ACHN (cell line): ENCODE measurements at places on chromosomes 4 and X.

GRCh38 chr4:187209921-187210613 is 486.4 kb upstream of the FAT1 start:
- DNase-seq: no peak

DNA sequence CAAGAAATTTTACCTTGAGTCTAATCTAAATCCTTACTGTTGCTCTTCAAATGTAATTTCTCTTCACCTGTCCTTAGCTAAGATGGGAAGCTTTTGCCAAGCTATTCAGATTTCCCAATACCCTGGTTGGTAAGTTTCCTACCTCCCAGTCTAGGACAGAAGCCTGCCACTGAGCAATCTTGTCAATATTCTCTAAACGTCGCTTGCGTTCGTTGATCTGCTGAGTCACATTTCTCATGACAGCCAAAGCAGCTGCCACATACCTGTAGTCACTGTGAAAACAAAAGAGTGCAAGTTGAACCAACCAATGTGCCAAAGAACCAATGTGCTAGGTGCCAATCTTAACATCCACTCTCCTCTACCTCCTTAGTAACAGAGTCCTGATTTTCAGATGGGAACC is 111.1 kb downstream of the ARHGEF9 start:
- DNase-seq: no peak

DNA sequence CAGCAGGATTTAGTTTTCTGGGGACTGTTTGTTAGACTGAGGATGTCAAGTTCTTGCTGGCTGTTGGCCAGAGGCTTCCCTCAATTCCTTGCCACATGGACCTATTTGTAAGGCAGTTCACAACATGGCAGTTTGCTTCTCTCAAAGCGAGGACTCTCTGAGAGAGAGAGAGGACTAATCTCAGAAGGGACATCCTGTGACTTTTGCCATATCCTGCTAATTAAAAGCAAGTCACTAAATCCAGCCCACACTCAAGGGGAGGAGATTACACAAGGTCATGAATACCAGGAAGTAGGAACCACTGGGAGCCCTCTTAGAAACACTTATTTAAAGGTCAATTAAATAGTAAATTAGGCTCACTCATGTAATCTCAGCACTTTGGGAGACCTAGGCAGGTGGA is 38.2 kb downstream of the PPP1R2C start:
- DNase-seq: no peak

- no peak for DNase-seq
Measured at GRCh38 chrX:153883163-153883843, 2.7 kb downstream of the L1CAM start.

GRCh38 chr4:40645586-40645985 is 15.9 kb upstream of the RBM47 start:
- no peak for DNase-seq

DNA sequence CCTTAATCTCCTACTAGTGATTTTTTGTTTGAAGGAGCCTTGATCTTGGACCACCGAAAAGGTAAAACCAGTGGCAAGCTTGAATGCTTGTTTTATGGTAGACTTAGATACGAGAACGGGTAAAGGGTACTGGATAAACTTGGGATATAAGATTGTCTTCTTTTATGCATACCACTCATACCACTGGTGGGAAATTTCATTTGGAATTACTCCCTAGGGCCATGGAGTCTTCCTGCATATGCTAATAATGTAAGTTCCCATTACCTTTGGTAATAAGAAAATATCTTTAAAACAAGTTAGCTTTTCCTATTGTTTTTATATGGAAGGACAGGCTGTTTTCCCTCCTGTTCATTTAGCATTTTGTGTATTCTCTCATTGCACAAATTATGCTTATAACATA is 11.7 kb downstream of the SMARCAD1 start:
- no peak for DNase-seq

DNA sequence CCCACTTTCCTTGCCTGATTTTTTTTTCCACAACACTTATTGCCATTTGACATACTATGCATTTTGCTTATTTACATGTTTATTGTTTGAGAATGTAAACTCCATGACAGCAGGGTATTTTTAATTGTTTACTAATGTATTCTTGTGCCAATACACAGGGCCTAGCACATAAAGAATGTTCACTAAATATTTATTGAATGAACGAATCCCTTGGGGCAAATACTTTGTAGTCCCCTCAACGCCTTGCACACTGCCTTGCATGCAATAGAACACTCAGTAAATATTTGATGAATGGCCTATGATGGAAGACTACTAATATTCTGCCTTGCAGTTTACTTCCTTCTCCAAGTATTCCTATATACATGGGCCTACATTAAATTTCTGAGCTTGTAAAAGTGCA is 1.4 kb upstream of the PRPS1 start:
- DNase-seq: no peak
